ENCODE measurements at places on chromosomes 2 and 18.
A peak's percentile ranks its signal among the peaks of the same experiment; 100 is the strongest.

DNA sequence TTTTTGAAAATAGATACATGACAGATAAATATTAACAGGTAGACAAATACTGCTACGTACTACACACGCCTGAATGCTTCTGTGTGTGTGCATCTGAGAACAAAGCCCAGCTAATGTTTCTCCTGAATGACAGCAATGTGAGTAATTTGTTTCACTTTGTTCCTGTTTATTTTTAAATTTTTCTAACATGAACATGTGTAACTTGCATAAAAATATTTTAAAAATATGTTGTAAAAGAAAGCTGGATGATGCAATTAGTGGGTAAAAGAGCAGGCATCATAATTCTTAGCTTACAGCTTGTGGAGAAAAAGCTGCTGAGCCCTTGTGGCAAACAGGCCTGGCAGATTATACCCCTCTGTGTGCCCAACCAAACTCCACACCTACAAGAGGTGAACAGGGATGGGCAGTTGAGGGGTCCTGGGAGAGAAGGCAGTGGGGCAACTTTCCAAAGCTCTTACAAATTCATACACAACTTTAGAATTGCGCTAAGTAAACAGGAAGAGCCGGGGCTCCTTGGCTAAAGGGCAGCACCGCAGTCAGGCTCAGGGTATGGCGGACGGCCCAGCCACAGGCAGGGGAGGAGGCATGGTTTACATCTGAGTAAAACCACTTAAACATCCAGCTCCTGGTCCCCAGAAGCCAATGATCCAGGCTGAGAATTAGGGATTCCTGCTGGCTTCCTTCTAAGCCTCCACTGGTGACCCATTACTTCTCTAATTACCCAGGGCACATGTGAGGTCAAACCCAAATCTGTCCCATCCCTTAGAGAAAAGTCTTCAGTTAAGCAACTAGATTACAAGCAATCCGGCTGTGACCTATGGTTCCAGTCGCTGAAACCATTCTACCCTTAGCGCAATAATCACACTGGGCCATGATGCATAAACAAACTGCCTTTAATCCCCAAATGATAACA lies 14.0 kb downstream of the PXDN start:
- no peak for DNase-seq

DNA sequence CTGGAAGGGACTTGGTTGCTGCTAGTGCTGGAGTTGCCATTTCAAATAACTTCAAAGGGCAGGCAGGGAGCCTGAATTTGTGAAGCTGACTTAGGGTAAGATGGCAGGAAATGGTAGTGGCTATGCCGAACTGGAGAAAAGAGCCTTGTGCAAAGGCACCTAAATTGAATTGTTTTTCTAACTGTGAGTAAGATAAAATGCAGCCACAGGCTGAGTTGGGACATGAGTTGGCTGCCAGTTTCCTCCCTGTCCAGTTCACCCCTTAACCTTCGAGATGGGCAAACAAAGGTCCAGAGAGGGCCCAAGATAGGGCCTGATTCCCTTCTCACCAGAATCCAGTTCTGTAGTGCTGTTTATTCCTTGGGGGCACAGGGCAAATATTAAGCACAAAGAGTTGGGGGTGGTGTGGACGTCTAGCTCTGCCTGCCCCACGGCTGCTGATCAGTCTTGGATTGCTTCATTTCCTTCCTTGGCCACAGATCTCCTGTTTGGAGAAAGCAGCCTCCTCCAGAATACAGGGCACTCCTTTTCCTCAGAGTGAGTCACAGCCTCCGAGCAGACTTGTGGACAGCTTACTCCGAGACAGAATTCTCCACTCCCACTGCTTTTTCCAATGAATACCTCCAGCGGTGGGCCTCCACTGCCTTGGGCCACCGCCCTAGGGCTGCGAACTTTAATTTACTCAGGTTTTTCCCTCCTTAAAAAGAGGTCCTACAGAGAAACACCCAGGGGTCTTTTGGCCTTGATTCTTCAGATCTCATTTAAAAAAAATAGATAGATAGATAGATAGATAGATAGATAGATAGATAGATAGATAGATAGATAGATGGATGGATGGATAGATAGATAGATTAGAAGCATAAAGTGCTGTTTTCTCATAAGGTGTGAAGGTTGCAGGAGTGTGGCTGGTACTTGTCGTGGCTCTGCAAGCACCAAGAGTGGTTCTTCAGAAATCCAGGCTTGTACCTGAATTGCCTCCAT lies 18.4 kb upstream of the SLC20A1 start:
- DNase-seq: peak; percentile 27

DNA sequence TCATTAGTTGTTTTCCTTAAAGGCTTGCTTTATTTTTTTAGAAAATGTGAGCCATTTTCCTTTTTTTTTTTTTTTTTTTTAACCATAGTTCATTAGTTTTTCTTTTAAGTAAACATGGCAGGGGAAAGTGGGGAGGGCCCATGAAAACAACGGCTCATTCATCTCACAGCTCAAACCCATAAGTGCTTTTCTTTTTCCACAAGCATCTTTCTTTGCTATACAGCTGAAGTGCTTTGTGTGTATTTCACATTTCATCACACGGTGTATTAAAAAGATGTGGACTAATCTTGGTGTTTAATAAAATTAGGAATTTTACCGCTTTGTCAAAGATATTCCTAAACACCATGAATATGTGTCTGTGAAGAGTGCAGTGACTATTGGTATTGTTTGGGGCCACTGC lies 41.6 kb downstream of the RHBDD1 start:
- DNase-seq: no peak

- no peak for DNase-seq
Measured at GRCh38 chr2:217353591-217353990, 493.7 kb upstream of the TNP1 start.

GRCh38 chr2:217166241-217166850 lies 306.5 kb upstream of the TNP1 start:
- peak; percentile 14 for DNase-seq

DNA sequence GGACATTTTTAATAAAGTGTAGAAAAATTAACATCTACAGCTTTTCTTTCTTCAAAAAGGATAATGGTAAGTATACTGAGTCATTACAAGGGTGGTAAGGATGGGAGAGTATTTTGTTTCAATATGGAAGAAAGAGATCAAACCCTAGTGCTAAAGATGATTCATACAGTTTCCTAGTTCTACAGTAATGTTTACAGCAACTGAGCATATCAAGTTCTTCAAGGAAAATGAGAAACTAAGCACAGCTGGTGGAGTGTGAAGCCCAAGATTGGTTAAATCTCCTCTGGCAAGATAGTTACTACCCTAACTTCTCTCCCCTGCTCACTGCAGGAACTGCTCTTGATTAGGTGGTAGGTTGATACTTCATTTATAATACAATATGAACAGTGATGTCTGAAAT lies 467.5 kb downstream of the XIRP2 start:
- DNase-seq: no peak

DNA sequence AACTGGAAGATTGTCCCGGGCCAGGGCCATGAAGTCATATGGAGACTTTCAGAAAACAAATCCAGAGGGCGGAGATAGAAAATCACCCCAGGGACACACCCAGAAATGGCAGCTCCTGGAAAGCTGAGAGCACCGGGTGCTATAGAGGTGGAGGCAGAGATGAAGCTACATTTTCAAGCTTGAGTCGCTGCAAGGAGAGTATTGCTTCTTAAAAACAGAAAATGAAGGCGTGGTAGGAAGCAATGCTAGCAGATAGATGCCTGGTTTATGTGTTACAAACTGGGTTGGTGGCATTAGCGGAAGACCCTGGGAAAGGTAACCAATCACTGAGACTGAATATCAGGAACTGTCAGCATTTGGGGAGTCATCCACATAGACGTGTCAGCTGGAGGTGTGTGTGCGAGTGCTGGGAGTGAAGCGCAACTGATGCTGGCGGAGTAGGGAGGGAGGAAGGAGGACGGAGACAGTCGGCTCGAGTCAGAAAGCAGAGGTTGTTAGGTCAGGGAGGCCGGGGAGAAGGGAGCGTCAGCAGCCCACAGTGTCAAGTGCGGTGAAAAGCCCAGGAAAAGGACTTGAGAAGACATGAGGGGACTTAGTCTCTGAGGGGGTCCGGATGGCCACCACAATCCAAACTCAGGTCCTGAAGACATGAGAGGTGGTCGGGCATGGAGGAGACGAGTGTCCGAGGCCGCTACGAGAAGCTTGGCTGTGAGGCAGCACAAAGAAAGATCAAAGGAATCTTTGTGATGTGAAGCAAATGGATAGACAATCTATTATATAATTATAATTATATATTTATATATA lies 45.4 kb downstream of the C18orf63 start:
- DNase-seq: no peak

DNA sequence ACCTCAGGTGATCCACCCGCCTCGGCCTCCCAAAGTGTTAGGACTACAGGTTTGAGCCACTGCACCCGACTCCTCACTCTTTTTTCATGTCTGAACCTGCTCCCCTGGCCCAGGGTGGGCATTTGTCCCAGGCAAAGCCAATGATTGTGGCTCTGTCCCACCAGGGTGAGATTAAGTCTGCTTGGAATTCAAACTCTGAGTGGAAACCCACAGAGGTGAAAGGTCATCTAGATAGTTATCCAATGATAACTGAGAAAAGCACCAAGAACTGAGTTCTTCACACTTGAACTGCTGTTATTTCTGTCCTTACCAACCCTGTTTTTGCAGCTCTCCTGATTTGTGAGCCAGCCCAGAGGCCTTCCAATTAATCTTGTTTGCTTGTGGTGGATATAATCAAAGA lies 62.4 kb upstream of the ACVR1 start:
- no peak for DNase-seq

DNA sequence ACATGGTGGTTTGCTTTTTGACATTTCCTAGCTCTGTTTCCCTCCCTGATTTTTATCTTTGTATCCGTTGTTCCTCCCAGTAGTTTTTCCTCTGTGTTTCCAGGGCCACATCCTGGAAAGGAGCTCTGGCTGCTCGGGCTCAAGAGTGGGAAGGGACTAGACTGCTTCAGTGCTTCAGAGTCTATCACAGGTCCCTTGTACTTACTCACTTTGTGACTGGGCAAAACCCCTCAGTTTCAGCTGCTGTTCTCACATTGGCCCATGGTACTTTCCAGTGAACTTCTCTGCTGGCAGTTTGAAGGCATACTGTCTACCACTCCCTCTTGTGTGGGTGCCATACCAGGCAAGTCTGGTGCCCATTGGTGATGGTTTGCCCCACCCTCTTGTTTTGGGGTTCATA lies 7.5 kb upstream of the STAMBP start:
- DNase-seq: peak; percentile 9

All from endothelial cell (in vitro differentiated cells).